ENCODE measurements at places on chromosomes 16 and 17.

DNA sequence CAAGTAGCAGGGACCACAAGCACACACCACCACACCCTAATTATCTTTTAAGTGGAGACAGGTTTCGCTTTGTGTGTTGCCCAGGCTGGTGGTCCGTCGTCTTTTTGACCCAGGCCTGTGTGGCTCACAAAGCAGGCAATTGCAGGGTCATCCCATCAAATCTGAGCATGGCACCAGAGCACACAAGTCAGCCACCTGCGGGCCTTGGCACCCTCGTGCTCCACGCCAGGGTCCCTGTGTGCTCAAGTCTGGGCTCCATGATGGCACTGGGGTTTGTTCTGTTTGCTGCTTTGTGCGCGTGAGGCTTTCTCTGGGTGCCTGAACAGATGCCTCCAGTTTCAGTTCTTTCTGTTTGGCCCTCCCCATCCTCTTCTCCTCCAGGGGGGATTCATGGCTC, 2.4 kb upstream of the CAPN15 start:
- DNase-seq: no peak

GRCh38 chr17:80931421-80932265, 60.0 kb upstream of the CHMP6 start:
- DNase-seq: peak; percentile 73

DNA sequence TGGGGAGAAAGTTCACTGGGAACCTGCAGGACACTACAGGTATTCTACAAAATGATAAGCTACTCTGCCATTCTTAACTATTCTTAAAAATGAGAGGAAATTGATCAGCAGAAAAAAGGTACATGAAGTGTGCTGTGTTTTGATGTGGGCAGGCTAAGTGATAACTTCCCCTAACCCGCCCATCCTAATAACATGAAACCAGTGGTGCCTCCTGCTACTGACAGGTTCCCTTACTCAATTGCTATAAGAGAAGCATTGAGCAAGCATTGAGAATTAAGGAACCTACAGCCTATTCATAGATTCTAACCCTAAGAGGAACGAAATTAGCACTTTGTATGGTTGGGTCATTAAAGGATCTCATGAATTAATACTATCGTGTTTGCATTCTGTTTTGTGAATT, 18.9 kb downstream of the XYLT1 start:
- DNase-seq: no peak

DNA sequence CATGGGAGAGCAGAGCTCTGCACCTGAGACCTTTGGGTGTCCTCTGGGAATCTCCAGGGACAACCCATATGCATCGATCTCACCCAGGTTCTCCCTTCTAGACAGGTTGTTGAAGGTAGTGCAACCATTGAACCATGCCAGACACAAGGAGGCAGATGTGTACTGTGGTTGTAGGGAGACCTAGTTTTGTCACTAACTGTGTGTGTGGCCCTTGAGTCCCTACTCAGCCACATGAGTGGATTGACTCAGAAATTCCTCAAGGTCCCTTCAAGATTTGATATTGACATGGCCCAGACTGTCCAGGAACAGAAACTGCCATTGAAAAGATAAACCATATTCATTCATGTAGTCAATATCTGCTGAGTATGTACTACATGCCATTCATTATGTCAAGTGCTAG, 396.4 kb upstream of the CCL2 start:
- DNase-seq: no peak

GRCh38 chr17:40121181-40122135, at the start of gene MSL1:
Gene MSL1, plus strand, starts transcription at chr17:40121971. Its CDS starts 642 bp downstream, at chr17:40122613.
- peak; percentile 74 for DNase-seq

DNA sequence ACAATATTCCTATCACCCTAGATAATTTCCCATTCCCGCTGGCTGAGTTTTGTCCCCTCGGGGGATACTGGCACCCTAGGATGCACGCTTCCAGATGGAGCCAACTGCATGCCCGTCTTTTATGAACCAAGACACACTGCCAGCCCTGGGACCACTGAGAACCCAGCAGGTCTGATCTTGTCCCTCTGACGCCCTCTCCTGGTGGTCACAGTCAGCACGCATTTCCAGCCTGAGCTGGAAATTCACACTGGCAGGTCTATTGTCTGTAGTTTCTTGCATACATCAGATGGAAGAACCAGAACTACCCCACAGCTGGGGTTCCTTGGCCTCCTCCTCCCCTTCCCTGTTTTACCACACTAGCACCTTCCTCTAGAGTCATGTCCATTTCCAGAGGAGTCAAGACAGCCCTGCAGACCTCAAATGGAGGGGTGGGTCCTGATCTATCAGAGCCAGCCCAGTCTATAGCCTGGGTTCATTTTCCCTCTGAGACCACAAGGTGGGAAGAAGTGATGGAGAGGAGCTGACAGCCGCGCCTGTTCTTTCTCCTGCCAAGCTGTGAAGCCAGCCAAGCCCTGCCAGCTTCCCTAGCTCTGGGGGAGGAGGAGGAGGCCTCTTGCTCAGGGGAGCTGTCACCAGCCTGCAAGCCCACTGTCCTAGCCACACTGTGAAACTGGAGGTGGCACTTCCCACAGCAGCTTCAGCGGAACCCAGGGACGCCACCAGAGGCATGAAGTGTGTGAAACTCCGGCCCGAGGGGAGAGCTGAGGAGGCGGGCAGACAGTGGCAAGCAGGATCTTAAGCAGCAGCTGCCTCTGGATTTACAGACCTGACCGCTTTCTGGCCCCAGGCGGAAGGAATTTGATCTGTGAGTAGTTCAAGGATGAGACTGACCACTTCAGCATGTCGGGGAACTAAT, 29.3 kb downstream of the MXRA7 start:
- peak; percentile 78 for DNase-seq

DNA sequence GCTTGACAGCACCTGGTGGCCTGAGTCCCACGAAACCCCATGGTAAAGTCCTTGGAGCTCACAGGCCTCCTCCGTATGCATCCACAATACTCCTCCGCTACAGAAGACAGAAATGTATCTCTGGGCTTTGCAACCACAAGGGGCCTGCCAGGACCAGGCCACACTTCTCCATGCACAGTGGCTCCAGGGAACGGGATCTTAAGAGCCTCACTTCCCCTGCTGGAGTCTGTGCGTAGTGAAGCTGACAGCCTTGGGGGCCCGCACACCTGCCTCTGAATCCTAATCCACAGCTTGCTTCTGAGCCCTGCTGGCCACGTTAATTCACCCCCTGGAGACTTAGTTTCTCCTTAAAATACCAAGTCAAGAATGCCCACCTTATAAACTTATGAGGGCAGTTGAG, 125.7 kb downstream of the COPRS start:
- no peak for DNase-seq

GRCh38 chr17:68599091-68599490, 2.1 kb downstream of the FAM20A start:
- DNase-seq: no peak

DNA sequence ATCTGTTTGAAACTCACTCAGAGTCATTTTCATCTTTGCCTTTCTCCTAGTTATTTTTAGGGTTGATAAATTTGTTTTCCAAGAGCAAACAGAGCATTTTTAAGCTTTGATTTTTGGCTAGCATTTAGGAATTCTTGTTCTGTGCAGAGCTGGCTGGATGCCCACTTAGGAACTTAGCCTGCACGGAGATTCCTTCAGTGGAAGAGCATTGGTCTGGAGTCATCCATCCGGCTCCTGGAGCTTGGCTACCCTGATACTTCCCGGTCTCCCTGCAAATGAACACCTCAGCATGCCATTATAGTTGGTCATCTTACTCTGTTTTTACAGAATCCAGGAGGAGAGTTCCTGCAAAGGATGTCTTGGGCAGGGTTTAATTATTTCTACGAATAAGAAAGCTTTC, 57.1 kb downstream of the SPECC1 start:
- DNase-seq: no peak

DNA sequence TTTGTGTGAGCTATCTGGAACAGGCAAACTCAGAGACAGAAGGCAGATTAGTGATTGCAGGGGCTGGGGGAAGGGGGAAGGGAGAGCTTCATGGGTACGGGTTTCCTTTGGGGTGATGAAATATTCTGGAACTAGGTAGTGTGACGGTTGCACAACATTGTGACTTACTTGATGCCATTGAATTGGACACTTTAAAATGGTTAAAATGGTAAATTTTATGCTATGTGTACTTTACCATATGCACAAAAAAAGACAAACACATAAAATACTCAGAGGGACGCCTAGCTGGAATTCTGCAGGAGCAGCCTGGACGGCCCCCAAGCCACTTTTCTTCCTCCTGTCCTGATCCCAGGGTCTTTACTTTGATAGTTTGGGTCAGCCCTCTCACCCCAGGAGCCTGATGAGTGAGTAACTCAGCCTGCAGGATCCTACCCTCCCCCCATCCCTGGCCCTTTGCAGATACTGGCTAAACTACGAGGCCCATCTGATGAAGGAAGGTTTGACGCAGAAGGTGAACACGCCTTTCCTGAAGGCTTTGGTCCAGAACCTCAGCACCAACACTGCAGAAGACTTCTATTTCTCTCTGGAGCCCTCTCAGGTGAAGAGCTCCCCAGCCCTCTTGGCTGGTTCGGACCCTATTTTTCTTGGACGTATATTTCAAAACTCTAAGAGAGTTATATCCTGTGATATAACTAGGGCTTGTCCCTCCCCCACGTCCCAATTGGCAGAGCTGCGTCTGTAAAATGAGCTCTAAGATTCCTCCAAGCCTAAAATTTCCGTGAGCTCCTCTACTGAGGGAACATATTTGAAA, 7.8 kb downstream of the ADGRG3 start:
- DNase-seq: no peak

GRCh38 chr17:65538675-65539529, 22.5 kb downstream of the AXIN2 start:
- no peak for DNase-seq

- DNase-seq: no peak
Measured at GRCh38 chr16:80577485-80578280, 36.9 kb downstream of the DYNLRB2 start.

GRCh38 chr16:58409316-58409973, 17.2 kb downstream of the GINS3 start:
- DNase-seq: no peak

GRCh38 chr16:85416228-85417109, 196.7 kb upstream of the GSE1 start:
- DNase-seq: peak; percentile 86

DNA sequence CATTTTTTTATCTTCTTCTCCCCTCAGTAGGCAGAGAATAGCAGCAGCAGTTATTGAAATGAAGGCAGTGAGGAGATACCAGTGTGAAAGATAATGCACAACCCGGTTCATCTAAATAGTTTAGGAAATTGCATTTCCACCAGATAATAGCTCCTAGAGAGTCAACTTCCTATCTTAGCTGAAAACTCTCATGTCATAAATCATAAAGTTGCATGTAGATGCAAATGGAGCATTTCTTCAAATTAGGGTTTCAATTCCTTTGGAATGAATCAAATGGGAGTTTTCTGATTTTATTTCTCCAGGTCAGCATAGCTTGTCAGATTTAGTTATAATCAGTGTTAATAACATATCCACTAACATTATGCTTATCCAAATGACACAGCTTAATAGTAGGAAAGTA, 335.3 kb downstream of the CNTNAP4 start:
- no peak for DNase-seq

GRCh38 chr17:75046407-75047289, at the start of the genes ATP5PD and KCTD2:
Gene ATP5PD, minus strand, starts transcription at chr17:75046969. Its CDS starts 4,319 bp downstream, at chr17:75042650.
Gene KCTD2, plus strand, starts transcription at chr17:75047225. Its CDS starts 26 bp downstream, at chr17:75047251.
- peak; percentile 97 for DNase-seq

DNA sequence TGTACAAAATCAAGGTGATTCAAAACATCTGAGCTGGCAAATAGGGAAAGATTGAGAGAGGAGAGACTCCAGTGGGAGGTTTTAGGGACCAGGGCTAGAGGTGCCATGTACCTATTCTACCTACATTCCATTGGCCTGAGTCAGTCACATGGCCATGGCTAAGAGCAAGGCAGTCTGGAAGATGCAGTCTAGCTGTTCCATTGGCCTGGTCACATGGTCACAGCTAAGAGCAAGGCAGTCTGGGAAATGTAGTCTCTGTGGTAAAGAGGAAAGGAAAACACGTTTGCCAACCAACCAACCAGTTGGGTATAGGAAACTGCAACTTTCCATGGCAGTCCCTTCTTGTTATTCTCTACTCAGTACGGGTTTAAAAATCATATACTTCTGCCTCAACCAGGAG, 369.1 kb downstream of the XYLT1 start:
- DNase-seq: peak; percentile 16

GRCh38 chr17:68955181-68955841, at the start of gene ABCA8:
Gene ABCA8, minus strand, starts transcription at chr17:68955392. Its CDS starts 13,358 bp downstream, at chr17:68942034.
- DNase-seq: no peak
